ENCODE measurements at places on chromosomes 5 and 9.
A peak's percentile ranks its signal among the peaks of the same experiment; 100 is the strongest.

GRCh38 chr9:35603506-35603985, 1.5 kb upstream of the TESK1 start:
- peak; percentile 8 for DNase-seq

DNA sequence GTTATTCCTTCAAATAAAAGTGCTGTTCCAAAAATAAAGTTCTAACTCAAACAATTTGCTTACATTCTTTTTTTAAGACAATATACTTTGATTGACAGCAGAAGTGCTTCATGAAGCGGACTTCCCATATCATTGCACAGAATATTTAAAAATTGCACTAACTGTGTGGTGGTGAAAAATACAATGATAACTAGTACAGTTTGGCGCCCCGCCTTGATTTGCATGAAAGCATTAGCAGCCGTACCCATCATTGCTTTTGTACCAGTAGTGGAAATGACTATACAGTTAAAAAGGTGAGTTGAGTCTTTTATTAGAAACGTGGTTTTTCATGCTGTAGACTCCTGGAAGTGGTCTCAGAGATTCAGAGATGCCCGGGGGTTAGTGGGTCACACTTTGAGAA, 69.5 kb upstream of the MAP3K1 start:
- DNase-seq, result no peak

DNA sequence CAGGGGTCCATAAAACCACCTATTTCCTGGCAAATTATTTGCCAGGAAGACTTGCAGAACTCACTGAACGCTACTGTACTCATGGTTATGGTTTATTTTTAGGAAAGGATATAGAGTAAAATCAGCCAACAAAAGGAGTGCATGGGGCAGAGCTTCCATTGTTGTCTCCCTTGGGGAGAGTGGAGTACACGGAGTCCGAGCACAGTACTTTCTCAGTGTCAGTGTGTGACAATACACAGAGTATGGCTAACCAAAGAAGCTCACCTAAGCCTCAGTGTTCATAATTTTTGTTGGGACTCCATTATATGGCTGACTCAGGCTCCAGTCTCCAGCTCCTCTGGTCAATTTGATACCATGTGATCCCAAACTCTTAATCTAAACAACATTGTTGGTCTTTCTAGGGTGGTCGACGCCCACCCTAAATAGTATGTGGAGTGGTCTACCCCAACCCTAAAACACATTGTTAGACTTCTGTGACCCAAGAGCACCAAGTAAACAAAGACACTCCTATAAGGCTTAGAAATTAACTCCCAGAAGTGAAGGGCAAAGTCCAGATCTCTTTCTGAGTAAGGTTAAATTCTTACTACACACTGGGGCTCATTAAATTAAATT, 74.9 kb downstream of the SLC44A1 start:
- DNase-seq, result no peak

- DNase-seq, result no peak
These were observed 51.2 kb upstream of the TCF7 start for GRCh38 chr5:134063188-134063820.

- no peak for DNase-seq
These were observed 95.7 kb upstream of the SMIM23 start for GRCh38 chr5:171689853-171690417.

Data from stimulated activated CD4-positive, alpha-beta T cell treated with anti-CD3 and anti-CD28 coated beads, Interleukin-1b, Interleukin-23, amount 100 ng/mL, for 1 hour (primary cell).